CD4-positive, alpha-beta T cell treated with Interleukin-21 for 1 hour (primary cell): ENCODE measurements at places on chromosomes 2 and 18.
A peak's percentile ranks its signal among the peaks of the same experiment; 100 is the strongest.

- no peak for DNase-seq
Measured at GRCh38 chr18:10565835-10566234, 40.0 kb downstream of the NAPG start.

- no peak for DNase-seq
Measured at GRCh38 chr2:167420211-167420610, 531.9 kb downstream of the XIRP2 start.

- DNase-seq, result peak; percentile 23
Measured at GRCh38 chr18:35158728-35159450, 81.9 kb upstream of the ZNF397 start.

- DNase-seq, result no peak
Measured at GRCh38 chr2:30022444-30023071, 101.2 kb upstream of the ALK start.

GRCh38 chr2:80889009-80889408 lies 584.5 kb upstream of the LRRTM1 start:
- no peak for DNase-seq

DNA sequence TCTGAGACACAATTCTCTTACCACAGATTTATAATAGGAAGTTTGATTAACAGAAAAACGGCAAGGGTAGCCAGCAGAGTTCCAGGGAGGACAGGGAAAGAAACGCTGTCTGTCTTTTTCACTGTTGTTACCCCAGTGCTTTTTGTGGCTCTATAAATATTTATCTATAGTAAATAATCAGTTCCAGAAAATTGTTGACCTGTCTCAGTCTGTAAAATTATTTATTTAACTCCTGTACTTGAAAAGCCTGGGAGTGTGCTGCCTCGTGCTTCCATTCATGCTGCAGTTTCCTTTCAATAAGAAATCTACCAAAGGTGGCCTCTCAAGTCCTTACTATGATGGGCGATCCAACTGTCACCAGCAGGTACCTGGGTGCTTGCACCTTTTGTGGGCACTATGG lies 102.9 kb downstream of the ETAA1 start:
- DNase-seq, result no peak

- no peak for DNase-seq
Measured at GRCh38 chr2:228245601-228246000, 64.1 kb upstream of the SPHKAP start.

GRCh38 chr2:101267671-101268656 lies 15.3 kb downstream of the CNOT11 start:
- no peak for DNase-seq

- no peak for DNase-seq
Measured at GRCh38 chr2:239440511-239440959, 39.7 kb upstream of the HDAC4 start.

DNA sequence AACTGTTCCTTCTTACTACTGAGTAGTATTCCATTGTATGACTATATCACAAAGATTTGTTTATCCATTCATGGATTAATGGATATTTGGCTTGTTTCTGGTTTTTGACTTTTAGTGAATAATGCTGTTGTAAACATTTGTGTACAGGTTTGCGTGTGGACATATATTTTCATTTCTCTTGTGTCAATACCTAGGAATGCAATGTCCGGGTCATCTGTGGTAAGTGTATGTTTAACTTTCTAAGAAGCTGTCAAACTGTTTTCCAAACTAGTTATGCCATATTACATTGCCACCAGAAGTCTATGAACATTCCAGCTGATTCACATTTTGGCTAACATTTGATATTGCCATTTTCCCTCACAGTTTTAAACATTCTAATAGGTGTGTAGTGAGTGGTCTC lies 29.1 kb upstream of the SLC16A14 start:
- DNase-seq, result no peak

DNA sequence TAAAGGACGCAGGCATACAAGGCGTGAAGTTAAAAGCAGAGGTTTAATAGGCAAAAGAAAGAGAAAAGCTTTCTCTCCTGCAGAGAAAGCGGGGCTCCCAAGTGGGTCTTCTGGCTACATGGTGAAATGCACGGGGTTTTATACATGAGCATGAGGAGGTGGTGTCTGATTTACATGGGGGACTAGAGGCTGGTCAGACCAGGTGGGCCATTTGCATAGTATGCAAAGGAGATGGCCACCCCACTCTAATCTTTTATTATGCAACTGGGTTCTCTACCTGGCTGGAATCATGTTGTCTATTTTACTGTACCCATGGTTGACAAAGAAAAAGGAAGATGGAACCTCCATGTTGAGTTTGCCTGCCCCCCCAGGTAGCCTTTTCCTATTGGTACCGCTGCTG lies 356.2 kb downstream of the KCNJ3 start:
- no peak for DNase-seq

DNA sequence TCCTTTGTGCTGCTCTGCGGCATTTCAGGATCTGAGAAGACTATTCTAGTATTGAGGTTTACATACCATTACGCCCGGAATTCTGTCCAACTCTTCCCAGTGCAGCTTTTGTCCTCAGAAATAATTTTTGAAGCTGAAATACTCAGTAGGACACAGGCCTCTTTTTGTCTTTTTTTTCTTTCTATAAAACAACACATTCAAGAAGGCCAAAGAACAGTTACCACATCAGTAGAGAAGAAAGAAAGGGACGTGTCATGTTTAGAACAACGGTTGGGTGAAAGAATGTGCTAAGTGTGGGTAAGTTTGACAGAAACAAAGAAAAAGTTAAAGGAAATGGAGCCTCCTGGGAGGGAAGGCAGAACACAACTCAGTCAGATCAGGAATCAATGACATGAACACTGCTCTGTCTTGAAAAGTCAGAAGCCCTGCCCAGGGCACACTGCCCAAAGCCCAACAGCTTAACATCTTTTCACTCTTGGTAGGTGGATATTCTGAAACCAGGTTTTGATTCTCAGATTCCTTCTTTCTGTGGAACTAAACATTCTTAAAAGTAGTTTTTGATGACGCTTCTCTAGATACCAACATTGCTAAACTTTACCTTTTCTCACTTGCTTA lies 198.6 kb upstream of the CWC22 start:
- no peak for DNase-seq

GRCh38 chr2:217328622-217328978 lies 468.7 kb upstream of the TNP1 start:
- no peak for DNase-seq

- no peak for DNase-seq
Measured at GRCh38 chr2:72678024-72678423, 147.8 kb downstream of the EXOC6B start.

DNA sequence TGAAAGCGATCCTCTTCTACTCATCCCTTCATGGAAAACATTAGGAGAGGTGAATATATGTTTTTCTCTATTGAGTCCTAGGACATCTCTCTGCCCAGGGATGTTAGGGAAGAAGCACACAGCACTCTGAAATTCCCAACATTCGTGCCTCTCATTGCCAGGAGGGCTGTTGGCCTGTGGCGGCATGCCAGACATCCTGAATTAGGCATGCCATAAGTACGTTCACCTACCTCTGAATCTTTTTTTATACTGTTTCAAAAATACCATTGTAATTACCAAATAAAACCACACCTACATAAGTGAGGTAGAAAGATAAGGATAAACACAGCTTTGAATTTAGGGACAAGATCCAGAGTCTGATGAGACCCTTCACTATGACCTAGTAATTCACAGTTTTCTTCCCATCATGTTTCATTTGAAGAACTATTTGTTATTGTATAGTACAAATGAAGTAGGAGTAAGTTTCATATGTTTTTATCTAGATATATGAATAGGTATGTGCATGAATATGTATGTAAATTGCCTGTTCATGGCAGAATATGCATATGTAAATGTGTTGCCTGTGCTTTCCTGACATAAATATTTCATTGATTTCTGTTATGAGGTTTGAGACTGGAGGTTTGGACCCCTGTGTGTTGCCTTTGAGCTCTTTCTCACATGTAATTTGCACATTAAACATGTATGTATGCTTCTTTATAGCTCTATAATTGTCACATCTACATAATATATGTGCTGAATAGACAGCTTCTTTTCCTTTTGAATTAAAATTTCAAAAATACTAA lies 66.6 kb upstream of the STAM2 start:
- no peak for DNase-seq
